ENCODE measurements at places on chromosomes 4 and X.
A peak's percentile ranks its signal among the peaks of the same experiment; 100 is the strongest.

GRCh38 chrX:29535212-29536162 is 679.9 kb upstream of the MAGEB2 start:
- no peak for DNase-seq

- DNase-seq, result no peak
Measured at GRCh38 chr4:145351922-145352321, 129.7 kb upstream of the SMAD1 start.

GRCh38 chr4:144634978-144635747 is 10.8 kb upstream of the HHIP start:
- DNase-seq, result no peak

DNA sequence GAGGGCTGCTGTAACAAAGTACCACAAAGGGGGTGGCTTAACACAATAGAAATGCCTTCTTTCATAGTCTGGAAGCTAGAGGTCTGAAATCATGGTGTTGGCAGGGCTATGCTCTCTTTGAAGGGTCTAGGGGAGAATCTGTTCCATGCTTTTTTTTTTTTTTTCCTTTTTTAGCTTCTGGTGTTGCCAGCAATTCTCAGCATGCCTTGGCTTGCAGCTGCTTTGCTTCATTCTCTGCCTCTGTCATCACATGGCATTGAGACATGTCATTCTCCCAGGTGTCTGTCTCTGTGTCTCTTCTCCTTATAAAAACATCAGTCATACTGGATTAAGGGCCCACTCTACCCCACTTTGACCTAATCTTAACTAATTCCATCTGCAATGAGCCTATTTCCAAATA is 78.6 kb upstream of the BOD1L1 start:
- DNase-seq, result no peak

- DNase-seq, result no peak
Measured at GRCh38 chr4:145825255-145825654, 113.4 kb downstream of the ZNF827 start.

GRCh38 chrX:69289046-69289792 is 124.0 kb upstream of the PJA1 start:
- DNase-seq, result no peak

GRCh38 chr4:89836897-89837384 is at the start of gene SNCA:
Gene SNCA, minus strand, starts transcription at chr4:89837161. Its CDS starts 1,494 bp downstream, at chr4:89835667.
- DNase-seq, result peak; percentile 4

DNA sequence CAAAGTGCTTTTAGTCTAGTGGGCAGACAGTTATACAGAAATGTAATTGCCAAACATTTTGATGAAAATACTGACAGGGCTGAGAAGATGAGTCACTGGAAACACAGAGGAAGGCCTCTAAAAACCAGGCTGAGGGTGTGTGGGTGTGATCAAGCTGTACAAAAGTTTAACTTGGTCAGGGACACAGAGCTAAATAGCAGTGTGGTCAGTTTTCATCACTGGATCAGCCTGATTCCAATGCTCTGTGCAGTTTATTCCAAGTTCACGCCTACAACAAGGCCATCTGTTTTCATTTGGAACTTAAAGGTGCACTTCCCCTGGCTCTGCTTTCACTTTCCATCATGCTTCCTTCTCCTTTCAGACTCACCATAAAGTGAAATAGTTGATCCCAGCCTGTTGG is 10.6 kb downstream of the CENPVL3 start:
- no peak for DNase-seq

DNA sequence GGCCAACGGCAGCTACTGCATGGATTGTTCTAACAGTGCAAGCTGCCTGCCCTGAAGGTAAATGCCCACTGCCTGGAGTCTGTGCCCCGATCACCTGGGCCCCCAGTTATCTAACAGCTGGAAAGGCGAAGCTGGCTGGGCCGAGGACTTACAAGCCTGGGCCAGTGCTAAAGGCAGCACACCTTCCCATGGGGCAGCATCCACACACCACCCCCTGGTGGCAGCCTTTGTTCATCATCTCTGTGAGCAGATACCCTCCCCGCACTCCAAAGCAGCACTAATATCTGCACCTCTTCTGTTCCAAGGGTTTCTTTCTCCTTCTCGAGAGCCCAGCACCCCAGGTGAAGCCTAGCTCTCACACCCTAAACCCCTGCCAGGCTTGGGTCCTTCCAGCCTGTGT is 7.6 kb downstream of the SLC2A9 start:
- no peak for DNase-seq

GRCh38 chr4:31692399-31692940 is 972.3 kb downstream of the PCDH7 start:
- DNase-seq, result no peak

DNA sequence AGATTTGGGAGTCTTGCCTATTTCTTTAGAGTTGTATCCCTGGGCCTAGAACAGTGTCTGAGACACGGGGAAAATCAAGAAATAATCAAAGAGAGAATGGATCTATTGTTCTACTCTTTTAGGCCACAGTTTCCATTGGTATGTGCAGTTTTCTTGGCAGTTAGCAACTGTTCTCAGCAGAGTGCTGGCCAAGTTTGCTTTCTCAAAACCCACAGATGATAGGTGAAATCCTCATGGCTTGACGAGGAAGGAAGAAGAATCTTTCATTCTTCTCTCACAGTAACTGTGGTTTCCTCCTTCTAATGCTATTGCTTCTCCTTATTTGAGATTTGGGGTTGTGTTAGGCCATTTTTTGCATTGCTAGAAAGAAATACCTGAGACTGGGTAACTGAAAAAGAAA is 42.2 kb downstream of the AGA start:
- no peak for DNase-seq

DNA sequence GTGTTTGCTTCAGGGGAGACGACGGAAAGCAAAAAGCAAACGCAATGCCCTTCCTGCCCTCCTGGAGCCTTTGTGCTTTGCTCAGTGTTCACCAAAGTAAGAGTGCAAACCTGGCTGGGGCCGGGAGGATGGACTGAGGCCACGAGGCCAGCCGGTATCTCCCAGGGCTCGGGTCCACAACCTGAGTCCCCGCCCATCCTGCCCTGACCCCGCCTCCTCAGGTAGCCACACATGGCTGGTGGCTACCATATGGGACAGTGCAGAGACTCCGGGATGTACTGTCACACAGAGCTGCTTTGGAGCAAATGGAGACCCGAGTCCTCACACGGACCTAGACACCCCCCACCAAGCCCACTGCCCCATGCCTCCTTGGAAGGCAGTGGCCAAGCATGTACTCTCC is 4.8 kb downstream of the ATP2B3 start:
- no peak for DNase-seq

DNA sequence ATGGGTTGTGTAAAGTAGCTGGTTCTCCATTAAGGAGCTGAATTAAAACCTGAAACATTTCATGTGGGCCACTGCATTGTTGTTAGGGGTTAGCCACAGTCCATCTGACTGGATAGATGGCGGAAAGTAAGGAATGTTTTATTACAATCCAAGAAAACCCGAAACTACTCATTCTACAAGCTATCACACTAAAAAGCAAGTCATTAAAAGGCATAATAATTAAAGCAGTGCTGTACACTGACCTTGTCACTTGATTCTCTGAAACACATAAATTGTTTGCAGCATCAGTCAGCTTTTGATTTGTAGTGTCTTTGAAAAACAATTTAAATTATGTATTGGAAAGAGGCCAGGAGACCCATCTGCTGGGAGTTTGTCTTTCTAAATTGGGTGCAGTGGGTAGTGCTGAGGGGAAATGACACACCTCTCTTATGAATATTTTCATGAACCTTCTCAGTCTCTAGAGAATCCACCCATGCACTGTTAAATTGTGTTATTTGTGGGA is 75.7 kb upstream of the ANK2 start:
- DNase-seq, result no peak

- DNase-seq, result no peak
Measured at GRCh38 chr4:40453912-40454311, 118.8 kb downstream of the CHRNA9 start.

- no peak for DNase-seq
Measured at GRCh38 chrX:115360220-115360781, 70.8 kb downstream of the LUZP4 start.

DNA sequence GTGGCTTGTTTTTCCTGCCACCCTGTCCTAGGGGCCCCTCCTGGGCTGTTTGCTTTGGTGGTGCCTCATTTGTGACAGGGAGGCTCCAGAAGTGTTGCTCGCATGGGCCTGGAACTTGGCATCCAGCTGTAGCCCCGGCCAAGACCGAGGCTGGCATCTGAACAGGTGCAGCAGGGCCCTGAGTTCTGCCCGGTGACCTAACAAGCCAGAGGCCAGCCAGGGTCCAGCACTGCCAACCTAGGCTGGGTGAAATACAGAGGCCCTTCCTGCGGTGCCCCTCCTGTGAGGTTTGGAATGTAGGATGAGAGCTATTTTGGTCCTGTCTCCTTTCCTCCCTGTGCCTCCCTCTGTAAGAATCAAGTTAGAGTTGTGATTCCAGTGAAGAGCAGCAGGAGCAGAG is 58.5 kb downstream of the STARD8 start:
- DNase-seq, result no peak

DNA sequence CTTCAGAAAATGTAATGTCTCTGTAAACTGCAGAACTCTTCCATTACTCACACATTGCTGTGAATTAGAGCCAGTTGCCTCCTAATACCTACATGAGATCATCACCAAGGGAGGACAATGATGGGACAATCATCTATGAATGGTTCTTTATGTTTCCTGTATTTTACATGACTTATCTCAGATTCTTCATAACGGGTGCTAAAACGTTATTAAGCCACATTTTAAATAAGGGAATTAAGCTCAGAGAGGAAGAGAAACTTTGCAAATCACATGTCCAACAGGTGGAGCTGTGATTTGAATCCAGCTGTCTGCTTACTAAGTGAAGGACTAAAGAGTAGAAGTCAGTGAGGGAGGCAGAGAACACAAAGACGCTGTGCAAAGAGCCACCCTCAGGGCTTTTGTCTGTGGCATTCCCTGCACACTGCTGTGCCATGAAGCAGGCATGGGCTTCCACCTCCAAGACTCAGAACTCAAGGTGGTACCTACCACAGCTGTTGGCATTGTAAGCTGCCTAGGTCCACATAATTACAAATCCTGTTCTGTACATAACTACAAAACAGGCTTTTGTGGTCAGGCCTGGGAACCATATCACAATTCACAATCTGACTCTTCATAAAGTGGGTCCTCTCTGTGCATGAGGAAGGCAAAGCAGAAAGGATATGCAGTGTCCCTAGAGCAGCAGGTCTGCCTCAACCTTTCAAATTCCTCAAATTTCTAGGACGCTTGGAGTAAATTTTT is 12.8 kb downstream of the TBC1D9 start:
- DNase-seq, result no peak

- DNase-seq, result no peak
Measured at GRCh38 chrX:80170581-80170980, 156.0 kb downstream of the TBX22 start.

GRCh38 chrX:14591976-14592375 is 62.6 kb downstream of the GLRA2 start:
- no peak for DNase-seq

DNA sequence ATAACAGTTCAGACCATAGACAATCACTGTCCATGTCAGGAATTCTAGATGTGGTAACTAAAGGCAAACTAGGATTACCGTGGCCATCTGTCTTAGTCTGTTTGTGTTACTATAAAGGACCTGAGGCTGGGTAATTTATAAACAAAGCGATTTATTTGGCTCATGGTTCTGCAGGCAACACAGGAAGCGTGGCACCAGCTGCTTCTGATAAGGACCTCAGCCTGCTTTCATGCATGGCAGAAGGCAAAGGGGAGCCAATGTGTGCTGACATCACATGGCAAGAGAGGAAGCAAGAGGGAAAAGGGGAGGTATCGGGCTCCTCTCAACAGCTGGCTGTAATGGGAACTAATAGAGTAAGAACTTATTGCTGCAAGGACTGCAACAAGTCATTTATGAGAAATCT is 376.7 kb downstream of the GPM6A start:
- DNase-seq, result no peak

DNA sequence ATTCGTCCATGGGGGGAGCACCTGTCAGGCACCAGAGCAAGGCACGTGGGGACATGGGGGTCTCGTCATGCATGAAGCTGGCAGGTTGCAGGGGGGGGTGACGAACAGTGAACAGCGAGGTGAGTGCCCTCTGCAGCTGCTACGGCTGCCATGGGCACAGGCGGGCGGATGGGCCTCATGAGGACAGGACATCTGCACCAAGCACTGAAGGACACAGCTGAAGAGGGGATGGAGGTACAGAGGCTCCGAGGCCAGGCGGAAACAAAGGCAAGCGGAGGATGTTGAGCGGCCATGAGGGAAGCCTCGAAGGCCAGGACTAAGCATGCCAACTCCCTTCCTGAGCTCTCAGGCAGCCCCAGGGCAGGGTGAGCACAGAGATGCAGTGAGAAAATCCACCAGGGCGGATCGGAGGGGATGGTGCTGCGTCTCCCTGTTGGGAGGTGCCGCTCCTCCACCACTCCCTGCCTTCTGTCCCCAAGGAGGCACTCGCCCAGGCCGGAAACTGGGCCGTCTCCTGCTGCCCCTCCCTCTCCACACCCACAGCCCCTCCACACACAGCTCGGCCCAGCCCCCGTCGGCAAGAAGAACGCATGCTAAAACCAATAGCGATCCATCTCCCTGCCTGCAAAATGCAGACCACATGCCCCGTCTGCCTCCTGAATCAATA is 24.6 kb downstream of the ABLIM2 start:
- DNase-seq, result no peak

GRCh38 chr4:144733566-144733965 is 87.6 kb downstream of the HHIP start:
- no peak for DNase-seq

Data from CD4-positive, alpha-beta T cell treated with Interleukin-2 at 100 ng/mL for 4 hours (primary cell).